ENCODE measurements at places on chromosomes 2 and 18.

DNA sequence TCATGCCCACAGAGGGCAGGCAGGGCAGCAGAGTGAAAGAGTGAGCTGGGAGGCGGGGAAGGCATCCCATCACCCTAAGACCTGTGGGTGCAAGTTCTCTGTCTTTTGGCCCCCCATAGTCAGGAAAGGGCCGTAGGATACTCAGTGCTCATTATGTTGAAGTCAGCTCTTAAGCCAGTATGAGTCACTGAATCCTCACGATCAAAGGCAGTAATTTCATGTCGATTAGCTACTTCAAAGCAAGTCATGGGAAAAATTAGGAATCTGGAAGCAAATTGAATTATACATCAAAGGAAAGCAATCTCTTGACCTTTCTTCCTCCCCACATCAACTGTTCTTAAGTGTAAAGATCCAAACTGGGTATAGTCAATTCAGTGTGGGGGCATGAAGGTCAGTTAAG is 178.9 kb downstream of the FHOD3 start:
- no peak for DNase-seq

- DNase-seq = no peak
Measured at GRCh38 chr2:100283724-100284501, 38.4 kb downstream of the LONRF2 start.

DNA sequence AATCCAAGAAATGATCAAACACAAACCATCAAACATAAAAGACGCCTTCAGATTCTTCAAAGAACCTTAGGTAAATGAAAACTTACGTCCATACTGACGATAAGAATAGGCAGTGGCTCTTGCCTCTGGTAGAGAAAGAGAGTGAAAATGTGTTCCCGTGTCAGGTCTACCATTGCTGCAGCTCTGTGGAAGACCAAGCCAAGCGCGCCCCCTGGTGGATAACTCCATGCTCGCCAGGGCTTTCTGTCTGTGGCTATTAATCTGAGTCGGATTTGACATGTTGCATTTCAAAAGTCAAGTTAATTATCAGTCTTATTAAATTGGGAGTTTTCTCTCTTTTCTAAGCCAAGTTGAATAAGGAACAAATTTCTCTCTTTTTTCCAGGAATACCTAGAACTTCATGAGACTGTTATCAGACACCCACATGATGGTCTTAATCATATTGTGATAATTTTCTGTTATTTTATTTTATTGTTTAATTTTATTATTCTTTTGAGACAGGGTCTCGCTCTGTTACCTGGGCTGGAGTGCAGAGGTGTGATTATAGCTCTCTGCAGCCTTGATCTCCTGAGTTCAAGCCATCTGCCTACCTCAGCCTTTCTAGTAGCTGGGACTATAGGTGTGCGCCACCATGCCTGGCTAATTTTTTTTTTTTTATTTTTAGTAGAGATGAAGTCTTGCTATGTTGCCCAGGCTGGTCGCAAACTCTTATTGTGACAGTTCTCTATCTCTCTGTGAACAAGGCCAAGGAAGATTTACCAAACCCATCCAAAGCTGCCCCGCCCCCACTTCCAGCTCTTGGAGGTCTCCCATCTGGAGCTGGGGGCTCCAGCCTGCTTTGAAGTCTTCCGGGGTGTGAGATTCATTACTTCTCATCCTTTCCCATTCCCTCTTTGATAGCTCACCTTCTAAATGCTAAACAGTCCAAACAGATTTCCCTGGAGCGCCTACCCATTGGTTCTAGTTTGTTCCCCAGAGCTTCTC is 15.8 kb upstream of the ZAP70 start:
- DNase-seq = peak; percentile 68

DNA sequence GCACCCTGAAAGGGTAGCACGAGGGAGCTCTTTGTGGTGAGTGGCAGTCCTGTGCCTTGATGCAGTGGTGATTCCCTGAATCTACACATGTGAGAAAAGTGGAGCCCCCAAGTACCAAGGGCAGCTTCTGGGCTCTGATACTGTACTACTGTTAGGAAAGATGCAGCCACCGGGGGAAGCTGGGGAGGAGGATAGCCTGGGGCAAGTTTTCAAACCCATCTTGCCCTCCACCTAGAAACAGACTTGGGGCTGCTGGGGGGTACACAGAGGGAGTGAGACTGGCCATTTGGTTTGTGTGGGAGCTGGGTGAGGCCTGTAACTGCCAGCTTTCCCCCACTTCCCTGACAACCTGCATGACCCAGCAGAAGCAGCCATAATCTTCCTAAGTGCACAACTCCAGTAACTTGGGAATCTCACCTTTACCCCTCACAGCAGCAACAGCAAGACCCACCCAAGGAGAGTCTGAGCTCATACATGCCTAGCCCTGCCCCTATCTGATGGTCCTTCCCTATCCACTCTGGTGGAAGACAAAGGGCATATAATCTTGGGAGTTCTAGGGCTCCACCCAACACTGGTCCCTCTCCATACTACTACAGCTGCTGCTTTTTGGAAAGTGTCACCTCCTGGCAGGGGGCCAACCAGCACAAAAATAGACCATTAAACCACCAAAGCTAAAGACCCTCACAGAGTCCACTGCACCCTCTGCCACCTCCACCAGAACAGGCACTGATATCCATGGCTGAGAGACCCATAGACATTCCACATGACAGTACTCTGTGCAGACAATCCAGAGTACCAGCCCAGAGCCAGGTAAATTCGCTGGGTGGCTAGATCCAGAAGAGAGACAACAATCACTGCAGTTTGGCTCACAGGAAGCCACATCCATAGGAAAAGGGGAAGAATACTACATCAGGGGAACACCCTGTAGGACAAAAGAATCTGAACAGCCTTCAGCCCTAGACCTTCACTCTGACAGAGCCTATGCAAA is 8.2 kb downstream of the MALL start:
- peak; percentile 93 for DNase-seq

DNA sequence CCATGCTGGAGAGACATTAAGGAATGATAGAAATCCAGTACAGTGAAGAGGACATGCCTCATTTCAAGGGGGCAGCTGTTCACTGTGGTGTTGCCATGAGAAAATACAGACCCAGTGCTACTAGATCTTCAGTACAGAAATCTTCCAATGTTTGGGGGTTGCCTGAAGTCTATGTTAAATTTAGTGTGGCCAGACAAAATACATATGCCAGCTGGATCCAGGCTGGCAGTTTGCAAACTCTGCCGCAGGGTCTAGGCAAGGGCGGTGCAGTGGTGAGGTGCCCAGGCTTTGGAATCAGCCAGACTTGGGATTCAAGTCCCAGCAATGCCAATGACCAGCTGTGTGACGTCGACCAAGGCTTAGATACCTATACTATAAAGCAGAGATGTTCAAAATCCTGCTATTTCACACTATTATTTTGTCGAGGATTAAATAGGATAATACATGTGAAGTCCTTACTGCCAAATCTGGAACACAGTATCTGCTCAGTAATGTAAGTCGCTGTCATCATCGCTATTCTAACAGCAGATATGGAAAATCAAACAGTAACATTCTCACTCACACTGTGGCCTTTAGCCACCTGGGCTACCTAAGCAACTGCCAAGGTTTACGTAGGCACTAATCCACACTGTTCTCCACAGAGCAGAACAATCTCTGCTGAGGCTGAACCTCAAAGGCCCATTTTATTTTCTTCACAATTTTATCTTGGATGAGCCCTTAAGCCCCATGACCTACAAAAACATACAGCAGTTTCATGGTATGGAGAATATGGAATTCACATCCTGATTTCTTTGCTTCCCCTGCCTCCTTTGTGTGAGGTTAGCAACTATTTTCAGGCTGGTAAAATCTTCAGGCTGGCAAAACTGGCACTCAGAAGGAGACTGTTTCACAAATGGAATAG is 5.9 kb upstream of the TMSB10 start:
- DNase-seq = no peak

GRCh38 chr2:224405841-224406370 is 4.0 kb upstream of the FAM124B start:
- DNase-seq = no peak

DNA sequence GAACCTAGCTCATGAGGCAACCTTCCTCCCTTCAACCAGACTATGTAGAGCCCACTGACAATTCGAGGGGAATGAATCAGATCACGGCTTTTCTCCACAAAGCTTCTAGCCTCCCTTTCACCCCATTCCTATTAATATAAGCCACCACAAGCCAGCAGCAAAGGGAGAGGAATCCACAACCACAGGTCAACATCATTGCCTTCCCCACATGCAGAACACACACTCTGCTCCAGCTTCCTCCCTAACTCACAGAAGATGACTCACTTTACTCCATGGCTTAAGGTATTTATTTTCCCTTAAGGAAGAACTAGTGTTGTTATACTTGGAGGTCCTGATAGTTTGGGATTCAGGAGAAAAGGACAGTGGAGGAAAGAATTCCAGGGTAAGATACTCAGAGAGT is 272.2 kb downstream of the C1D start:
- DNase-seq = no peak

DNA sequence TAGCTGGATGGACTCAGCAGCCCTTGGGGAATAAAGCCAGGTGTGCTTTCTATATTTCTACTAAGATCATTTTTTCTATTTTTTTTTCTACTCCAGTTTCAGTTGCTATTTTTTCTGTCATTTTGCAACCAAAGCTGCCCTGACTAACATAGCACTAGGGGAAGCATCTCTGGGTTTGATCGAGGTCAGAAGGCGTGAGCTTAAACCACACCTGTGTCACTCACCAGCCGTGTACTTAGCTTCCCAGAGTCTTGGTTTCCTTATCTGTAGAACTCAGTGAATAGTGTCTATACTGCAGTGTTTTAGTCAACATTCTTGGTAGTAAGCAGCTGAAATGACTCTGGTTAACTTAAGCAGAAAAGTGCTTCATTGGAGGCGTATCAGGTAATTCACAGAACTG is 489.6 kb upstream of the SPRED2 start:
- no peak for DNase-seq

- DNase-seq = no peak
Measured at GRCh38 chr18:58975296-58975695, 110.6 kb downstream of the ZNF532 start.

- peak; percentile 76 for DNase-seq
Measured at GRCh38 chr2:203689426-203690116, 16.9 kb upstream of the CD28 start.

GRCh38 chr2:109125593-109126500 is 3.2 kb upstream of the SH3RF3 start:
- DNase-seq = no peak

DNA sequence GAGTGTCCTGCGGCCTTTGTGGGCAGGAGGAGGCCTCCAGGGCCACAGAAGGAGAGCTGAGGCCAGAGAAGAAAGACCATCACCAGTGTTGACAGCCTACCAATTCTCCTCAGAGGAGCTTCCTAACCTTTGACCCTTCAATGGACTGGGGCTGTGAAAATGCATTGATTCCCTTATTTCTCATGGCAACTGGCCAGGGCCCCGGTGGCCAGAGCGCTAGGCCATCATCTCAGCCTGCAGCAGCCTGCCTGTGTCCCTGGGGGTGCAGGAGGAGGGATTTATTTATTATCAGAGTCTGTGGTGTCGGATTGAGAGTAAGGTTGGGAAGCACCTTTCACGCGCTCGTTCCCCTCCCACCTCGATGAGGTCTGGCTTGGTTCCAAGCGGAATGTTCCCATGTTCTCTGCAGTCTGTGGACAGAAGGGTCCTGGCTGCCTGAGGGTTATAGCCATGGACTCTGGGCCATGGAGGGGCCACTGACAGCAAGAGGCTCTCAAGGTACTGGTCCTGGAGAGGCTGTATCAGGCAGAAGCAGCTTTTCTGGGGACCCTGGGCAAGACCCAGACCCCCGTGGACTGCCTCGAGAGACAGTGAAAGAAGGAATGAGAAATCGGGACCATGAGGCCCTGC is 53.8 kb downstream of the CYP27C1 start:
- no peak for DNase-seq

GRCh38 chr2:152426801-152427200 is 91.8 kb downstream of the FMNL2 start:
- no peak for DNase-seq

GRCh38 chr2:176087330-176088047 is 3.7 kb upstream of the EVX2 start:
- no peak for DNase-seq

DNA sequence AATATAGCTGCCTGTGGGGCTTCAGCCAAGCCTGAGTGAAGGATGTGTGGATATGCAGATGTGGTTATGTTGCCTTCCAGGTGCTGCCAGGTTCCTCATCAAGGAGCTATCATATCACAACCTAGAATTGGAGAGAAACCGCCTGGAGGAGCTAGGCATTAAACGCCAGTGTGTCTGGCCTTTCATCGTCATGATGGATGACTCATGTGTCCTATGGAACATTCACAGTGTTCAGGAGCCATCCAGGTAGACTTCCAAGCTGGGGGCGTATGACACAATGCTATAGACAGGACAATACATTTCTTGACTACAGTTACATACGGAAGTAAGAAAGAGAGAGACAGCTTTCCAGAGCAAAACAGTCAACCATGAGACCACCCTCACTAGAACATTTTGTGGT is 86.8 kb downstream of the ESCO1 start:
- DNase-seq = no peak

DNA sequence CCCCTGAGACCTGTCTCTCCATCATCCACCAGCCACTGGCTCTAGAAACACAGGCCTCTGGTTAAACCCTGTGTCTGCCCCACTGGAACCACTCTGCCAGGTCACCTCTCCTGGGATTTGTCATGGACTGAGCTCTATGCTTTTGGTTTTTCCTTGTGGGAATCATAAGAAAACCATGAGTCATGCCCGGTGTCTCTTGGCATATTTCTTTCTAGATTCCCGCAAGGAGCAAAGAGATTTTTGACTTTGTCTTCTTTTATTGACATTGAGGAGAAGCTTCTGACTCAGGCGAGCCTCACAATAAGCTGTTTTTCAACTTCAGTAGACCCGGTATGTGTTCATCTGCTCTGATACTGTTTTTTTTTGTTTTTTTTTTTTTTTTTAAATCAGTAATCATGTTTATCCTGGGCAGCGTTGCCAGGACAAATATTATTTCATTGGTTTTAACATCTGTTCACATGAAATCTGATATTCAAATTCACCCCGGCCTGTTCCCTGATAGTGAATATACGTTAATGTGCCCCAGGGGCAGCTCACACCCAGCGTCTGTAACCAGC is 207.1 kb downstream of the ACKR3 start:
- DNase-seq = no peak

- no peak for DNase-seq
Measured at GRCh38 chr2:198186257-198186656, 381.9 kb downstream of the PLCL1 start.
